ENCODE measurements at places on chromosomes 13 and 19.
A peak's percentile ranks its signal among the peaks of the same experiment; 100 is the strongest.

DNA sequence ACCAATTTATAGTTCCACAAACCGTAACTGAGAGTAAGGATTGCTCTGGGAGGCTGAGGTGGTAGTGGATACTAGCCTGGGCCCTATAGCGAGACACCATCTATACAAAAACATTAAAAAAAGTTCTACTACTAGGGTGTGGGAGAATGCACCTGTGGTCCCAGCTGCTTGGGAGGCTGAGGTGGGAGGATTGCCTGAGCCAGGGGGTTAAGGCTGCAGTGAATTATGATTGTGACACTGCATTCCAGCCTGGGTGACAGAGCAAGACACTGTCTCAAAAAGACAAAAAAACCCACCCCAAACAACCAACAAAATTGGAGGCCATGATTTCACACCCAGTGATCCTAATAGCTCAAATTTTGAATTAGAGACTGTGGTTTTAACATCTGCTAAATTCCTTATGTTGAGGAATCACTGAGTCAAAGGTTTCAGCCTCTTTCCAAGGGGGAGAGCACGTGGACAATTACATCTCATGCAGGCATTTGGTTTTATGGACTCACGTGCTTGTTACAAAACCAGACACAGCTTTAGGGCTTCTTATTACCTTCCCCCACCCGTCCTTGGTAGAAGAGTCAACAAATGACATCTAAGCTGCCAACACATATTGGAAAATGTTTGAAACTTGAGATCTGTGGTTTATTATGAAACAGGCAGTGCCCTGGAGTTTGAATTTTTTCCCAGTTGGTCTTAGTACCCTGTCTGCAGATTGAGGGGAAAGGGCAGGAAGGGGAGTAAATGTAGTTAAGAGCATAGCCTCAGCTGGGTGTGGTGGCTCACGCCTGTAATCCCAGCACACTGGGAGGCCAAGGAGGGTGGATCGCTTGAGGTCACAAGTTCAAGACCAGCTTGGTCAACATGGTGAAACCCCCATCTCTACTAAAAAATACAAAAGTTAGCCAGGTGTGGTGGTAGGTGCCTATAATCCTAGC is 18.5 kb downstream of the CYP2A6 start:
- no peak for ATAC-seq

- ATAC-seq: no peak
These were observed 377.0 kb downstream of the OLFM4 start for GRCh38 chr13:53405616-53406015.

GRCh38 chr19:10871711-10872545 is 575 bp downstream of the CARM1 start:
- ATAC-seq: peak; percentile 2

- ATAC-seq: no peak
These were observed 133.4 kb upstream of the USP29 start for GRCh38 chr19:56986386-56986785.

GRCh38 chr13:41019578-41020347 is 647 bp upstream of the ELF1 start:
- ATAC-seq: no peak

- no peak for ATAC-seq
These were observed 213.8 kb upstream of the PCDH9 start for GRCh38 chr13:67443923-67444322.

- ATAC-seq: no peak
These were observed 4.9 kb upstream of the PTBP1 start for GRCh38 chr19:792306-792885.

GRCh38 chr19:46372901-46373490 is 26.1 kb downstream of the PPP5C start:
- ATAC-seq: peak; percentile 20

DNA sequence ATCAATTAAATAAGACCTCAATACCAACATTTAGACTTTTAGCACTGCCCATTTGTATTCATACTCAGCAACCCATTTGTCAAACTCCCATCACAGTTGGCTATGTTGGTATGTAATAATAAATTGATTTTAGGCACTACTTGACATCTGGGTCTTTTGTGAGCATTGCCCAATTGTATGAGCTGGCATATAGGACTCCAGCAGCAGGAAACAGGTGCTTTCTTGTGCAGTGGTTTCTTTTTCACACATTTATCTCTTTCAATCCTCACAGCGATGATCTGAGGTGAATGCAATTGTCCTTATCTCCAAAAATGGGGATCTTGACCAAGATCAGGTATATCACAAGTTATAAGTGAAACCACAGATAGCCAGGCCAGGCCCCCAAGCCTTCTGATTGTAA is 96.9 kb upstream of the OXGR1 start:
- no peak for ATAC-seq

GRCh38 chr19:18513868-18514267 is 8.0 kb downstream of the ELL start:
- no peak for ATAC-seq

DNA sequence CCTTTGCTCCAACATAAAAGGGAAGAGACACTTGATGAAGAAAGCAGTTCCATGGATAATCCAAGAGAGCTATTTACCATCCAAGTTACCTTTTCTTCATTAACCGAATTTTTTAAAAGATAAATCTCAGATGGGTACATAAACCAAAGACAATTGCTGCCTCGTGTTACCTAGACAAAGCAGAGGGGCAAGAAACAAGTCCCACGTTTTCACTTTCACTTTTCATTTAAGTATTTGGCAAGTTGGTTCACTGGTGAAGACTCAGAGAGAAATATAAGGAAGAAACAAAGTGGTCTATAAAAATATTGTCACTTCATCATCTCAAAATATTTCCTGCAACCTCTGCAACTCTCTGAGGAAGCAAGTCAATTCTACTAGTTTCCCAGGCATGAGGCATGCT is 446.1 kb downstream of the FGF14 start:
- no peak for ATAC-seq

- no peak for ATAC-seq
These were observed 103.5 kb downstream of the POU4F1 start for GRCh38 chr13:78499802-78500201.

GRCh38 chr13:99287551-99287950 is 19.6 kb downstream of the GPR183 start:
- ATAC-seq: no peak

DNA sequence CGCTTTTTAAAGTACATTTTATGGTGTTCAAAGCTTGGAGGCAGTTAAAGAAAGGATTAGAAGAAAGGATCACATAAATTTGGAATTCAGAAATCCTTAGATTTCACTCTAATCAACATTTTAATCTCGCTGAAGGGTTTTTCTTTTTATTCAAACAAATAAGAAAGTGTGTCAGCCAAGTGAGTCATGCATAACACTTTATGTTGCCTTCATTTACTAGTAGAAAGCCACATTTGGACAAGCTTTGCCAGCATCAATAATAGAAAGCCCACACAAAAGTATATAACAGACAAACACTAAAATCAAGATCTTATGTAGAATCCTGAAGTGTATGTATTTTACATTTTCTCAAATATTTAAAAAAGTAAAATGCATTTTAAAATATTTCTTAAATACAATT is 154.9 kb upstream of the TRPC4 start:
- ATAC-seq: no peak

- ATAC-seq: no peak
These were observed 19.0 kb upstream of the ADGRE1 start for GRCh38 chr19:6868351-6868750.

- peak; percentile 67 for ATAC-seq
These were observed 52.0 kb downstream of the SLC7A1 start for GRCh38 chr13:29543230-29544215.

DNA sequence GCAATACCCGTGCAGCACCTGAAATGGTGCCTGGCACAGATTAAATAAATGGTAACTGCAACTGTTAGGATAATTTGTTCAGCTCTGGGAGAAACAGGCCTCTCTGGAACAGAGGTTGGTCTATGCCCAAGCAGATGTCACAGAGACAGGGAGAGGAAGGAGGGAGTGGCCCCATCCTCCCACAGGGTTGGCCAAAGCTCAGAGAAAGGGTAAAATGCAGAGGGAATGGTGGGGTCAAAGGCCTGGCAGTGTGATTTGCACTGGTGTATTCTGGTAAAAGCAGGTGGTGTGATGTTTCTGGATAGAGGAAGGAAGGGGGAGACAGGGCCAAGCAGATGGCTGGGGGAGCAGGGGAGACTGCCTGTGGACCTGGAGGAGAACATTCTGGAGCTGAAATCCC is 9.4 kb downstream of the ZSCAN22 start:
- ATAC-seq: no peak

DNA sequence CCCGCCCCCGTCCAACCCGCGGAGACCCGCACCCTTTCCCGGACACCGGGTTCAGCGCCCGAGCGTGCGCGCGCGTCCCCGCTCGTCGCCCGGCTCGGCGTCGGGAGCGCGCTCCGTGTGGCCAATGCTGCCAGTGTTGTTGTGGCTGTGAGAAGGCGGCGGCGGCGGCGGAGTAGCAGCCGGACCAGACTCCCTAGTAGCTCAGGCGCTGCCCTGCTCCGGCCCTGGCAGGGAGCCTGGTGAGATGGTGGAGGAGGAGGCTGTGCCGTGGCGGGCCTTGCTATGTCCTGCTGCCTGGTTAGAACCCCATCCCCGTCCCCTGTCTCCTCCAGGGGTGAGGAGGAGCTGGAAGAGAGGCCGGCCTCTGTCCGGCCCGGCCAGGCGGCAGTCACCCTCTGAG is 553.2 kb downstream of the TUBA3C start:
- ATAC-seq: no peak

DNA sequence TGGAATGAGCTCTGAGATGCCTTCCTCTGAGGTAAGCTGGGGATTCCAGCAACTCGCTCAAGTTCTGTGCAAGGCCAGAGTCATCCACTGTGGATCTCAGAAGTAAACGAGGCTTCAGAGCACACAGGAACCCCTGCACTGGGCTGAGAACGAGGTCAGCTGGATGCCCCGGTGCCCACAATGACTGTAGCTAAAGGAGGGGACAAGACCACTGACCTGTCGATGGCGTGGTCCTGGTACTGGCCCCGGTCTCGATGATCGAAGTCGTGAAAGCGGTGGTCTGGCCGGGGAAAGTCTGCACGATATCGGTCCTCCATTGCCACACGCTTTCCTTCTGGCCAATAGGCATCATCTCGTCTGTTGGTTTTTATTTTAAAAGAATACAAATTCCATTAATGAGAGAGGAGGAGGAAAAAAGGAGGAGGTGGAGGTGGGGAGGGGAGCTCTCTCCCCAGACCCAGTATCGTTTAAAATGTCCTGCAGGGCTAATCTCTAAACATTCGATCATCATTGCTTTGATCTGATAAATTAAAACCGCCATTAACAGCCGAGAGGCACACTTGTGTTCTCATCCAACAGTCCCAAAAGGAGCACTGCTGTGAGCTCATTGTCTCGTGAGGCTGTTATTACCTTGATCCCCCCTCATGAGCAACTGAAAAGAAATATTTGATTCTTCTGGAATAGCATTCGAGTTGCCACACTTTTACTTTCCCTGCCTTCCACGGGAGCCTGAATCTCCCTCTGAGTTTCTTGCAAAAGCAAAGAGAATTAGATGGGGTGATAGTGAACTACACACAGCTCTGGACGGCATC is 25.0 kb upstream of the TINCR start:
- no peak for ATAC-seq

- ATAC-seq: no peak
These were observed 114.3 kb upstream of the TDRD3 start for GRCh38 chr13:60282708-60283107.

GRCh38 chr19:42653841-42654240 is 59.1 kb upstream of the CEACAM8 start:
- ATAC-seq: no peak

DNA sequence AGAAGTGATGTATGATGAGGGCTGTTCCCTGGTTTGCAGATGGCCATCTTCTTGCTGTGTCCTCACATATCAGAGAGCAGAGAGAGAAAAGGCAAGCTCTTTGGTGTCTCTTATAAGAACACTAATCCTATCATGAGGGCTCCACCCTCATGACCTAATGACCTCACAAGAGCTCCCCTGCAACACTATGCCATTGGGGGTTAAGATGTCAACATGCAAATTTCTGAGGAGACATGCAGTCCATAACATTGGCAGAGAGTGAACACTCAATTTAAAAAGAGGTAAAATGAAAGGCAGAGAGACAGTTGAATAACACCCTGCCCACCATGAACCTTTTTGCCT is 10.9 kb downstream of the FAM187B start:
- ATAC-seq: no peak

- ATAC-seq: no peak
These were observed 447.5 kb upstream of the ATXN8OS start for GRCh38 chr13:69660155-69660554.

DNA sequence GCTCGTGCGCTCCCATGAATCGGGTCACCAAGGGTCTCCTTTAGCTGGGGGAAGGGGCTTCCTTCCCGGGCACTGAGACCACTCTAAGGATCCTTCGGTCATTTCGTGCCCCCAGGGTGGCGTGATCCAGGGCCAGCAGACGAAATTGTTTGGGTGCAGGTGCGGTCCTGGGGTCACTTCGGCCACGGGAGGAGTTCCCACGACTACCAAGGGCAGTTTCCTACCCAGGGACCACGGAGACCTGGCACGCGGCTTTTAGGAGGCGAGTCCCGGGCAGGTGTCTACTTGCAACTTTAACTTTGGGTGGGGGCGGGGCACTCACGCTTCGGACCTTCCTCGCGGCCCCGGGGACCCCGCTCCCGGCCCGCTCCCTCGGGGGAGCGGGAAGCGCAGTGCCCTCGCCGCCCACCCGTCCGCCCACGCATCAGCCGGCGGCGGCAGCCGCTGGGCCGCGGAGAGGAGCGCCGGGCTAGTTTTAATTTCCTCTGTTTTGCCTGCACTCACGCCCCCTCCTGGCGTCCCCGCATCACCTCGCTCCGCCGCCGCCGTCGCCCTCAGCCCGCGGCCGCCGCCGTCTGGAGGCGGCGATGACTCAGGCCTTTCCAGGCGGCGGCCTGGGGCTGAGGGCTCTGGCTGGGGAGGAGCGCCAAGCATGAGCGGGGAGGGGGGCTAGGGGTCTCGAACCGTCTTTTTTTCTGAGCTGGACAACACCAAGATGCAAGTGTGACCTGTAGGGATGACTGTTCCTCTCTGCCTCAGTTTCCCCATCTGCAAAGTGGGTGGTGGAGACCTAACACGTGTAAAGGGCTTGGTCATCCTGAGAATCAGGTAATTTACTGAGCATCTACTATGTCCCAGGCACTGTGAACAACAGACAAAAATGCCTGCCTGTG is 21.8 kb downstream of the OLFM2 start:
- ATAC-seq: peak; percentile 89

DNA sequence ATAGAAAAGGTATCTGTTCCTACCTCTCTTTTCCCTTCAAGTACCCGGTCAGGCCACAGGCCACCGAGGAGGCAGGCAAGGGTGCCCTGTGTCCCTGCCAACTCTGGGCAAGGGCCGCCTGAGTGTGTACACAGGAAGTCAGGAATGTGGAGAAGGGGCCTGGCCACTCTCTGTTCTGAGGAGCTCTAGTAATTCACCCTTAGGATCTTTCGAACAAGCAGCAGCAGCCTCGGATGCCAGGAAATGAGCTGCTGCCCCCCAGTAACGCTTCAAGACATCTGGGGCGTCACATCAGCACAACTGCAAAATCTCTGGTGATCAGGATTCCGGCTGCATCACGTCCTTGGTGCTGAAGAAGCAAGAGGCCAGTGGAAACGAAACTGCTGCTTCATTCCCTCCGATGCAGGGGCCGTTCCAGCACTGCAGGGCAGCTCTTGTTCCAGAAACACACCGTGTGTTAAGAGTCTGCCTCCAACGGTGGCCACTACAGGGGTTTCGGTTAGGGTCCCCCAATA is 2.0 kb downstream of the RAB20 start:
- ATAC-seq: no peak

GRCh38 chr19:41304706-41305483 is 5.1 kb upstream of the CCDC97 start:
- ATAC-seq: no peak
